ENCODE measurements at places on chromosomes 2 and 18.

GRCh38 chr2:173914055-173914927, 50.9 kb downstream of the SP3 start:
- DNase-seq = no peak

- no peak for DNase-seq
These were observed 187.1 kb downstream of the GULP1 start for GRCh38 chr2:188478724-188479123.

DNA sequence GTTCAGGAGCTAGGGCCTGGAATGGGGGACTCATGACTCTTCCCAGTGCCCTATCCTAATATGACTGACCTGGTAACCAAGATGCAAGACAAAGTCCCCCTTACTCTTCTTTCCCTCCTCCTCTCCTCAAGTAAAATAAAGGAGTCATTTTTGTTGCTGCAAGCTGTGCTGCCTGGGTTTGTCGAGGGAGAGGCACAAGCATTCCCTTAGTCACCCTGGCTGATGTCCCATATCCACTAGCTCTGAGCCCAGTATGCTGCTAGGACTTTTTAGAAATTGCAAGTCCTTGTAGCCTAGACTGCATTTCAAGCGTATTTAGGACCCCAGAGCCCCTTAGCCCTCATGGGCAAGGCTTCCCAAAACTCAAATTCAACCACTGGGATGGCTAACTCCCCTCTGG, 338.5 kb upstream of the SETBP1 start:
- DNase-seq = no peak

DNA sequence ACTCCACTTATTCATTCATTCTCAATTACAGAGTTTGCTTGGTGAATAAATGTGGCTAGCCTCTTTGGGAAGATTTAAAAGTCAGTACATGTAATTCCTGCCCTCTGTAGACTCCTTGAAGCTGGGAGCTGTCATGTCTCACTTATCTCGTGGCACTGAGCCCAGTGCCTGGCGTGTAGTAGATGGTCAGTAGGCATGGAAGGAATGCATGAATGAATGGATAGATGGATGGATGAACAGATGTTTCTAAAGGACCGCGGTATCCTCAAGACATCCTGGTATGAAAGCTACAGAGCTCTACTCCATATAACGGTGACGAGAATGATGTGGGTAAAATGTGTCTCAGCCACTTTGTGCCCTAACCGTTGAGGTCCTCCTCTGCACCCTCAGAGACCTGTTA, 83.0 kb downstream of the MARCO start:
- no peak for DNase-seq

GRCh38 chr2:9085353-9085752, 81.9 kb upstream of the MBOAT2 start:
- no peak for DNase-seq

Measured in GM04504 (cell line).